ENCODE measurements at places on chromosomes 2 and 18.

DNA sequence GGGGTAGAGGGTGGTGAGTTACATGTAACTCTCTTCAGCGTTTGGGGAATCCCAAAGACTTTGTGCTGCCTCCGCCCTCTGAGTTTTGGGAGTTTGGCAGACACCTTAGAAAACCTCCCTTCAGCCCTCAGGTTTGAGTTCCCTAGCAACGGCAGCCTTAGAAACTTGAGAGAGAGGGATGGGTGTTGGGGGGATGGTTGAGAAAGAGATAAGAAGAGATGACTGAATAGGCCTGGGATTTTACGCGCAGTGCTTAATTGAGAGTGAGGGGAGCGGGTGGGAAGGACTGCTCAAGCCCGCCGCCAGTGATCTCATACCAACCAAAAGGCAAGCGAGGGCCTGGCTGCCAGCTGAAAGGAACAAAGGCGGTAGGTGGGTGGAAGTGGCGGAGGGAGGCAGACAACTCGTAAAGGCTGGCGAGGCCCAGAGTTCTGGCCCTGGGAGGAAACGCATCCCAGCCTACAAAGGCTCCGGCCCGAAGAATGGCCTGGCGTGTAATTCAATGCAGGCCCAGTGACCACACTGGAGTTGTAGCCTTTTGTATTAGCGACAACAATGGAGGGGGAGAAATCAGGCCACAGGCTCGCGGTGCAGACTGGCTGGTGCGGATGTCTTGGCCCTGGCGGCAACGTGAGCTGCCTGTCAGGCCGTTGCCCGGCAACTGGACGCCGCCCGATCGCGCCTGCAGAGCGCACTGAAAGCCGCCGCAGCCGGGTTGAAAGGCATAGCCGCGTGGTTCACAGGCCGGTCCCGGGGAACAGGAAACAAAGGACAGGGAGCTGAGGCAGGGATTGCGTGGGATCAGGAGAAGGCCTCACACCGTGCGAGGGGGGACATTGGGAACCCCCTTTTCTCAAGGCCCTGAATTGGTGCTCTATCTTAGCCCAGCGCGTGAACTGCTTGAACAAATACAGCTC, 39.9 kb upstream of the DARS1 start:
- DNase-seq, result no peak

DNA sequence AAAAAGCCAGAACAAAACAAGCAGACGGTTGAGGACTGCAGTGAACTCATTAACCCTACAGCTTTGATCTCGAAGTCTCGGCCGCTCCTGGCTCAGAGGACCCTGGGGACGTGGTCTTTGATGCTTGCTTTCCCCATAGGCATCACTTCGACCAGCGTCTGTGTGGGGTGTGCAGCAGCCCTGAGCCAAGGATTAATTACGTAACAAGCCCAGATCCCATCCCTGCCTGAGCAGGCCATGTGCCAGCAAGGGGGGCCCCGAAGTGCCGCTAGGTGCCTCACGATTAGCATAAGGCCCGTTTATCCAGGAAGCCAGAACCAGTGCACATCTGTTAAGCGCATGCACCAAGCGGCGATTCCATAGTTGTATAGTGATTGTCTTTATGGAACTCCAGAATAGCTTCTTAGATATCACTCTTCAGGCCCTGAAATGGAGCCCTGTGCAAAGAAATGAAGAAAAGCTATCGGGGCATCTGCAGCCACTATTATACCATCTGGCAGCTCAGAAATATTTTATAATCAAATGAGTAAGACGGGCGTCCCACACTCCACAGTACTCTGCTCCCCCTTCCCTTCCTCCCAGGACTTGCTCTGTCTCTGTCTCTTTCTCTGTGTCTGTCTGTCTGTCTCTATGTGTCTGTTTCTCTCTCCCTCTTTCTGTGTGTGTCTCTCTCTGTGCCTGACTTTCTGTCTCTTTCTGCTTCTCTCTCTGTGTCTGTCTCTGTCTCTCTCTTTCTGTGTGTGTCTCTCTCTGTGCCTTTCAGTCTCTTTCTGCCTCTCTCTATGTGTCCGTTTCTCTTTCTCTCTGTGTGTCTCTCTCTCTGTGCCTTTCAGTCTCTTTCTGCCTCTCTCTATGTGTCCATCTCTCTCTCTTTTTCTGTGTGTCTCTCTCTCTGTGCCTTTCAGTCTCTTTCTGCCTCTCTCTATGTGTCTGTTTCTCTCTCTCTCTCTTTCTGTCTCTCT, 41.7 kb downstream of the HPCAL1 start:
- DNase-seq, result peak; percentile 70

DNA sequence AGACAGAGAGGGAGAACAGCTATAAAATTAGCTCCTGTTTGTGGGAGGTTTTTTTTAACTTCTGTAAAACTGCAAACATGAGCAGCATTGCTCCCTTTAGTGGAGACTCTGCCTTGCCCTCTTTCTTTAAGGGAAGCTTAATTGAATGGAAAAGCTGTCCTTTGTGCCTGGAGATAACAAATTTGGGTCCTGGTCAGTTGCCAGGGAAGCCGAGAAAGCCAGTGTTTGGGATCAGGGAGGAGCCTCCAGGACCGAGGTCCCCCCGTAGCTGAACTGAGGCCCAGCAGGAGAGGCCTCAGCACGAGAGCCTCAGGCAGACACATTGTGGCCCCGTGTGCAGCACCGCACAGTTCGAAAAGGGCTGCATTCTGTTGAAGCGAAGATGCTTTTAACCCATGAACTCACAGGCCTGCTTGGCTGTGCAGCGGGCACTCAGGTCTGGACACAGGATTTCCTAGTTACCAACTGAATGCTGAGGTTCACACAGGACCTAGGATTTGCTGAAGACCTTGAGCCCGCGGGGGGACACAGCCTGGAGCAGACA, 369.7 kb downstream of the DCDC2C start:
- no peak for DNase-seq

- DNase-seq, result no peak
Observed at GRCh38 chr2:72032481-72033041, 115.1 kb downstream of the CYP26B1 start.

DNA sequence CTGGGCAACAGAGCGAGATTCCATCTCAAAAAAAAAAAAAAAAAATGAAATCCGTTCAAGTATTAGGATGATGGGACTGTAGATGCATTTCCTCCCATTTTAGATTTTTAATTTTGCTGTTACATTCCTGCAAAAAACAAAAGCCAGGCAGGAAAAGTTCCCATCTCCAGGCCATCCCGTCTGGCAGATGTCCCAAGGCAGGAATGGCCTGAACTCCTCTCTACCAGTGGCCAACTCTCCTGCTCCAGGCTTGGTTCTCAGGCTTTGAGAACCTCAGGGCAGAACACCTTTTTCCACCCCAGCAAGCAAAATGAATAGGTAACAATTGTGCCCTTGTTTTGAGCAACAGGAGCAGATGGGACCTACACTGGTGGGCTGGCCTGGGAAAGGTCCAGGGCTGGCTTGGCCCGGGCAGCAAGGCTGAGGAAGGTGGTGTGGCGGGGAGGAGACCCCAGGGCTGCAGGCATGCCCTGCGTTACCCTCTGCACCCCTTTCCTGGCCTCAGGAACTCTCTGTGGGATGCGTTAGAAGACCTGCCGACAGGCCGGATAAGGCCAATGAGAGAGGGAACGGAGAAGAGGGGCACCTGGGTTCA, 86.0 kb downstream of the FAM210A start:
- DNase-seq, result no peak

- DNase-seq, result no peak
Observed at GRCh38 chr2:109604597-109604996, 9.2 kb downstream of the SEPTIN10 start.

DNA sequence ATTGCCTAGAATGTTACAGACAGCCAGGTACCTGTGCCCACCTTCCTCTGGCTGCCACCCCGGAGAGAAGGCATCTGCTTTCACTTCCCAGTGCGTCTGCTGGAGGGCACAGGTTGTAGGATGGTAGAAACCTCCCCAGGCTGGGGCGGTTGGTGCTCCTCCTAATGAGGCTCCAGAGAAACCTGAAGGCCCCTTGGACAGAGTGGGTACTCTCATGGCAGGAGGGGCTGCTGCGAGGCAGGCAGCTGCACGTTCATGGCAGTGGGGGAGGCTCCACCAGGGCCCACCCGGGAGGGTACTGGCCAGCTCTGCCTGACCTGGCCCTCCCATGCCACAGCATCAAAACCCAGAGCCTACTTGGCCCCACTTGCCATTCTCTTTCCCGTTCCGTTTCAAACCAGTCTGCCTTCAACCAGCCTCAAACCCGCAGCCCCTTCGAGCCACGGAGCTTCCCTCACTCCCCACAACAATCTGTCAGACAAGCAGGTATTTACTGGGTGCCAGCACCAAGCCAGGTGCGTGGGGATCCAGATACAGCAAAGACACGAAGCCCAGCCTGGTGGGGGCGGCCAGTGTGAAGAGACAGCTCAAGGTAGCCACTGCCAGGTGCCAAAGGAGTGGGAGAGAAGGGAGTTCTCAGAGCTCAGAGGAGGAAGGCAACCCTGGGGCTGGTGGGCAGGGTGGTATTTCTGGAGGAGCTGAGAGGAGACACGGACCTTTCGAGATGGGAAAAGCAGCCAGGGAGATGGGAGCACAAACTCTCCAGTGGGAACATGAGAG, 229.6 kb downstream of the LOXHD1 start:
- no peak for DNase-seq

- DNase-seq, result no peak
Observed at GRCh38 chr2:138670734-138671133, 109.5 kb downstream of the NXPH2 start.

GRCh38 chr2:135817951-135818350, 19.0 kb downstream of the LCT start:
- no peak for DNase-seq

DNA sequence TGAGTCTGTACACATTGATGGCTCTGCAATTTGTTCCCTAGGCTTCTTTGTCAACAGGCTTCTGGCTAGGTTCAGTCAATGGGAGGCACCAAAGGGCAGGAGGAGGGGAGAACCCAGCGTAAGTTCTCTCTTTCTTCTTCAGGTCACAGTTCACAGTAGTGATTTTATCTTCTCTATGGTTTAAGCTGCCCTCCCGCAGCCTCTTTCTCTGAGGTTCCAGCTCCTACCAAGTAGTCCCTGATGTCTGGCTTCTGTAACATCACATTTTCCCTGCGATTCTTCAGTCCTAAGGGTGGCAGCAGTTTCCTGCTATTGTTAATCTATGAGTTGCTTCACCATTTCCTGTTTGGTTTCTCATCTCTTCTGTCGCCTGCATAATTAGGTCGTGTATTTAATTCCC, 107.4 kb downstream of the CPO start:
- no peak for DNase-seq

- no peak for DNase-seq
Observed at GRCh38 chr2:161980976-161981375, 93.0 kb downstream of the DPP4 start.
